ENCODE measurements at places on chromosomes 3 and 15.
A peak's percentile ranks its signal among the peaks of the same experiment; 100 is the strongest.

- H3K36me3 ChIP-seq = no peaks in the 10 kb centered on the region
- DNase-seq = no peak
- H3K4me3 ChIP-seq = no peak overlapping the region
- H3K27ac ChIP-seq = no peak overlapping the region
- peaks cover 79% of the 10 kb centered on the region for H3K27me3 ChIP-seq
- H3K4me1 ChIP-seq = peaks cover 53% of the 10 kb centered on the region
Measured at GRCh38 chr3:45864760-45865519, 21.4 kb upstream of the CCR9 start.

DNA sequence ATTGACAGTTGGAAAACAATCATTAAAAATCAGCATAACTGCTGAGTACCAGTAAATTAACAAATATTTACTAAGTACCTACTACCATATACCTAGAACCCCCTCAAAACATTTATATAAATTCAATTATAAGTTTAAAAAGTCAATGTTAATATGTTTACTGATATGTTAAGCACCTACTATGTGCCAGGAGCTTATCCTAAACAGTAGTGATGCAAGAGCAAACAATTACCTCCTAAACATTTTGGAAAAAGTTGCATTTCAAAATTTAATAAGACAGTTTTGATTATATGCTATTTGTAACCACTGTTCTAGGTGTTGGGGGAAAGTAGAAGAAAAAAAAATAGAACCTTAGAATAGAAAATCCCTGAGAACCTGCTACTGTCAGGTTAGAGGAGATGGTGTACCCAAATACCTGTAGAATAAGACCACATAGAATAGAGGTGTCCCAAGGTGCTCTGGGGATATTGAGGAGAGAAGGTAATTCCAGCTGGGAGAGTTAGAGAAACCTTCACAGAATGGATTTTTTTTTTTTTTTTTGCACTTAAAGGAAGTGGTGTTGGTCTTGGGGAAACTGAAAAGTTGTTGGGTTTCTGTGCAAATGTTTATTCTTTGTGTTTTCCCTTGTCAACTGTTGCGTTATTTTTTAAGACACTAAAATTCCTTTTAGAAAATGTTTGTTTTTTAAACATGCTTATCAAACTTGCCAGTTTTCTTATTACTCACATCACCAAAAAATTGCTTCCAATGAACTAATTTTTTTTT lies 16.0 kb downstream of the SNRK start:
- no peak overlapping the region for H3K4me3 ChIP-seq
- DNase-seq = no peak
- peak overlapping the region; percentile 63 for H3K27ac ChIP-seq
- H3K36me3 ChIP-seq = peaks cover 55% of the 10 kb centered on the region

- no peaks in the 10 kb centered on the region for H3K36me3 ChIP-seq
Measured at GRCh38 chr15:101097111-101097510, 154.7 kb downstream of the CHSY1 start.

DNA sequence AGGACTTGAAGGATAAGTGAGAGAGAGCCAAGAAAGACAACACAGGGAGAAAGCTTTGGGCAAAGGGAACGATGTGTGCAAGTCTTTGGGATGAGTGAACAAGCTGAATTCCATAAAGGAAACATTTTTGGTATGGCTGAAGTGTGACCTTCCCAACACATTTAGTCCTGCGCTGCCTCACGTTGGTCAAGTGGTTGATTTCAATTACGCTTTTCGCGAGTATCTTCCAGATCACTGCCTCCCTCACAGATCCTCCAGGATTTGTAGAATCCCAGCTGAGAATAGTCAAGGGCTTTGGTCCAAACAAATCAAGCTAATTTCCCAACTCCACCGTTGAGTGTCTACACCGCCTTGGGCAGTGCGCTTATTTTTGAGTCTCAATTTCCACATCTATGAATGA lies 338.4 kb upstream of the ADAMTS9 start:
- H3K4me3 ChIP-seq = no peak overlapping the region
- DNase-seq = no peak
- H3K4me1 ChIP-seq = no peaks in the 10 kb centered on the region
- H3K27ac ChIP-seq = no peak overlapping the region
- no peaks in the 10 kb centered on the region for H3K36me3 ChIP-seq
- no peaks in the 10 kb centered on the region for H3K27me3 ChIP-seq

DNA sequence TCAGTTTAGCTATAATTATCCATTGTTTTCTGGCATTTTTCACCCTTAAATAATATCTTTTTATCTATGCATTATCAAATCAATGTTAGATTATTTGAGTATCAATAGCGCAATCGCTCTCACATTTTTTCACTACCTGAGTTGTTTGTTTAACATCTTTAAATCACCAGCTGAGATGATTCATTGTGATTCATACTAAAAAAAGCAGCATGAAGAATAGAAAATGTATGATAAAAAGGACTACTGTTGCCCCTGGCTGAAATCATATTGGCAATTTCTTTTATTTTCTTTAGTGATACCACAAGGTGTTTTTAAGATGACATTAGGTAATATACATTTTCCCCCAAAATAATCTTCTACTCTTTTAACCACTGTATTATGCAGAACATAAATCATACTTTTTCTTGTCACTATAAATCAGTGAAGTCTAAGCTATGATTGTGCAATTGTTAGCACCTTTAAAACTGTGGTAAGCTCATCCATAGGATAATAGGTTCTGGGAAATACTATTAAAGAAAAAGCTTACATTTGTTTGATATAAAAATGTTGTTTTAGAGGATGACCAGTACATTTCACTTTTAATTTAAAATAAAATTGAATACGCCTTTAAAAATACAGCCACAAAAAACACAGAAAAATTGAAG lies 889.1 kb downstream of the NAALADL2 start:
- no peak overlapping the region for H3K4me3 ChIP-seq
- DNase-seq = no peak
- H3K4me1 ChIP-seq = no peaks in the 10 kb centered on the region
- no peaks in the 10 kb centered on the region for H3K36me3 ChIP-seq
- H3K27ac ChIP-seq = no peak overlapping the region

GRCh38 chr3:12192655-12193484 lies 34.2 kb upstream of the TIMP4 start:
- DNase-seq = no peak
- H3K4me1 ChIP-seq = peaks cover 78% of the 10 kb centered on the region
- H3K4me3 ChIP-seq = no peak overlapping the region
- H3K36me3 ChIP-seq = no peaks in the 10 kb centered on the region
- H3K27ac ChIP-seq = peak overlapping the region; percentile 90
- peaks cover 6% of the 10 kb centered on the region for H3K27me3 ChIP-seq

DNA sequence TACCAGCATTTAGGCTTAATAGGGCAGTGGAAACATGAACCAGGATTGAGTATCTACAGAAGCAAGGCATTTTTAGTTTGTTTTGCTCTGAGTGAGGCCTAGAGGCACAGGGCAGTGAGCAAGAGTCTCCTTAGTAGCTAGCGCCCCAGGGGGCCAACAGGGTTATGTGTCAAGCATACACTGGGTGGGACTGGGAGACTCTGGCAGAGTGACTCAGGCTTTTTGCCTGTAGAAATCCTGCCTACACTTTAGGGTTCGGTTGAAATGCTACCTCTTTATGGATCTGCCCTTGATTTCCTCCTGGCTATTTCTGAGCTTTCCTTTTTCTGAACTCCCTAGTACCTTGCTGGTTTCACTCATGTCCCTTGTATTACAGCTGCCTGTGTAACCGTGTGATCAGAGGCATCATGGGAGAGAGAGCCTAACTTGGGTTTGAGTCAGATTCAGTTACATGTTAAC lies 72.2 kb downstream of the TOP2B start:
- no peak for DNase-seq
- H3K27ac ChIP-seq = peak overlapping the region; percentile 53
- no peaks in the 10 kb centered on the region for H3K27me3 ChIP-seq
- H3K36me3 ChIP-seq = peaks cover 17% of the 10 kb centered on the region
- H3K4me1 ChIP-seq = peaks cover 1% of the 10 kb centered on the region

GRCh38 chr3:136899622-136900158 lies 37.7 kb downstream of the NCK1 start:
- peaks cover 69% of the 10 kb centered on the region for H3K36me3 ChIP-seq
- H3K4me1 ChIP-seq = peaks cover 66% of the 10 kb centered on the region
- no peaks in the 10 kb centered on the region for H3K27me3 ChIP-seq
- no peak for DNase-seq
- H3K27ac ChIP-seq = peak overlapping the region; percentile 73
- no peak overlapping the region for H3K4me3 ChIP-seq

DNA sequence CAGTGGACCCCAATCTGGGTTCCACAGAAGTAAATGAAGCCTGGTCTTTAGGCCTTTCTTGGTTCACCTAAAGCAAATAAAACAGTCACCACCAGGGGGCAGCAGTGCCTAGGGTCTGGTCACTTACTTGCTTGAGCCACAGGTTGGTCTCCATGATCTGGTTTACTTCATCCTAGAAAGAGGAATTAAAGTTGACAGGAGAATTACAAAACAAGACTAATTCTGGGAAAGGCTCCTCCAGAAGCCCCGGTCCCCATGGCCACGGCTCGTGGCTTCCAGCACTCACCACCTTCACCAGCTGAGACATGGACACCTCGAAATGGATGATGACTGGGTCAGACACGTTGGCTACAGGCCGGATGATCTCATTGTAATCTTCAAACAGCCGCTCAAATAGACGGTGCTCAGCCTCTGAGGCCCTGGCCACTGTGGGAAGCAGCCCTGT lies 2.3 kb downstream of the CHRNA3 start:
- no peak overlapping the region for H3K4me3 ChIP-seq
- H3K27me3 ChIP-seq = peaks cover 44% of the 10 kb centered on the region

- no peaks in the 10 kb centered on the region for H3K4me1 ChIP-seq
- no peak overlapping the region for H3K4me3 ChIP-seq
- no peak overlapping the region for H3K27ac ChIP-seq
- no peaks in the 10 kb centered on the region for H3K36me3 ChIP-seq
Measured at GRCh38 chr3:53361852-53362251, 14.5 kb upstream of the DCP1A start.
